ENCODE measurements at places on chromosomes 13 and 19. TPM values are rescaled to one million over a fixed set of nuclear protein-coding genes. Genes with fewer than 3 reads are reported as not detected.
A peak's percentile ranks its signal among the peaks of the same experiment; 100 is the strongest.

GRCh38 chr19:13284929-13285928 lies 135.0 kb downstream of the IER2 start:
- DNase-seq, result no peak

GRCh38 chr13:109694972-109695371 lies 91.4 kb downstream of the IRS2 start:
- DNase-seq, result no peak

- no peak for DNase-seq
These were observed 36.4 kb downstream of the ATP11A start for GRCh38 chr13:112726016-112726767.

DNA sequence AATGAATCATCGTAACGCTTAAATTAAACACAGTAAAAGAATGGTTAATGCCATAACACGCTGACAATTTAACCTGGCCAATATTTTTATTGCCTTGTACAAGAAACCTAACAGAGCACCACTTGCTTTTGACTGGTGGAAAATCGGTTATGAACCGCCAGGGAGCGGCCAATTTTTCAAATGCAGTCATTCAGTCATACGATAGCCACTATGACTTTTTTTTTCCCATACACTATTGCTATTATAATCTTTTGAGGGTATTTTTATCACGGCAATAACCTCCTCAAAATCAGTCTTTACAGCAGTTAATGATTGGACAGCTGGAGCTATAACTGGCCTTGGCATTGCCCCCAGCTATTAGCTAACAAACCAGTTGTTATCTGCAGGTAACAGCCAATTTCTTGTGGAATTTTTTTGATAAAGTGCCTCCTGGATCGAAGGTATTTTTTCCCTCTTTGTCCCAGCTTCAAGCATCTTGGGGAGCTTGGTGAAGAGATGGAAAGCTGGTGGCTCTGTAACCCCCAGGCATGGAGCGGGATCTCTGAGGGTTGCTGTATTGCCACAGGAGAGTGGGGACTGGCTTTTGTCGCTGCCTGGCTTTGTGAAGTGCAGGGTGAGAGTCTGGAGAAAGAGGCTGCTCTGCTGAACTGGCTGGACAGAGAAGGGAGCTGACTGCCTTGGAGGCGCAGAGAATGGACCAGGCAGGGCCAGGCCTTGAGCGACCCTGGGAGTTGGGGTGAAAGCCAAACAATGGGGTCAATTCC lies 198.4 kb upstream of the ZNF536 start:
- DNase-seq, result no peak

- no peak for DNase-seq
These were observed 3.6 kb downstream of the SEMA6B start for GRCh38 chr19:4555657-4556561.

DNA sequence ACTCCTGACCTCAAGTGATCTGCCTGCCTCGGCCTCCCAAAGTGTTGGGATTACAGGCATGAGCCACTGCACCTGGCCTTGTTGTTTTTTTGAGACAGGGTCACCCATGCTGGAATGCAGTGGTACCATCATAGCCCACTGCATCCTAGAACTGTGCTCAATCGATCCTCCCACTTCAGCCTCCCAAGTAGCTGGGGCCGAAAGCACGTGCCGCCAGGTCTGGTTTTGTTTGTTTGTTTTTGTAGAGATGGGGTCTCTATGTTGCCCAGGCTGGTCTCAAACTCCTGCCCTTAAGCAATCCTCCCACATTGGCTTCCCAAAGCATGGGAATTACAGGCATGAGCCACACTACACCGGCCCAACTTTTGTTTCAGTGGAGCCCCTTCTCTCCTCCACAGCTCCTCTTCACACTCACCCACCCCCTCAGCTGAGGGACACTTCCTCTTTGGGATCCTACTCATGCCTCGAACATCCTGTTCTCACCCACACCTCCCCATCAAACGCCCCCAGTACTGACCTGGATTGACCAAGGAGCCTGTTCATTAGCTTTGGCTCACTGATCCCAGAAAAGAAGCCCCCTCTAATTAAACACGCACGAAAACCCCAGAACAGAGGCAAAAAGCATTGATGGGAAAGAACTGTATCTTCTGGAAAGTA lies 12.8 kb upstream of the CERS4 start:
- no peak for DNase-seq

GRCh38 chr13:109024611-109025010 lies 395.2 kb downstream of the MYO16 start:
- no peak for DNase-seq

- no peak for DNase-seq
These were observed 14.6 kb downstream of the MBD3L1 start for GRCh38 chr19:8846819-8847218.

DNA sequence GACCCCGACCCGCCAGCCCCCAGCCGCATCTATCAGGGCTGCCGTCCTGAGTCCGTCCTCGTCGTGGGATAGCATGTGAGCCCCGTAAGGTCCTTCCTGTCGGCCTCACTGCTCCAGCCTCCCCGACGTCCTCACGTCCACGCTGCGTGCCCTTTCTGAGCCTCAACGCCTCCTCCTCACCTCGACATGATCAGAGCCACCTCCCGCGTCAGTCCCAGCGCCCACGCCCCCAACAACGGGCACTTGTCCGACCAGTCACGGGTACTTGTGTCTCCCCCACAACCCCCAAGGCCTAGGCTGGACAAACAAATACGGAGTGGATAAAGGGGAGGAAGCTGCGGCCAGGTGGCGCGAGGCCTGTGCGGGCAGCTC lies 665 bp downstream of the ZNF497 start:
- no peak for DNase-seq

GRCh38 chr13:76725211-76725610 lies 161.0 kb downstream of the KCTD12 start:
- peak; percentile 68 for DNase-seq

DNA sequence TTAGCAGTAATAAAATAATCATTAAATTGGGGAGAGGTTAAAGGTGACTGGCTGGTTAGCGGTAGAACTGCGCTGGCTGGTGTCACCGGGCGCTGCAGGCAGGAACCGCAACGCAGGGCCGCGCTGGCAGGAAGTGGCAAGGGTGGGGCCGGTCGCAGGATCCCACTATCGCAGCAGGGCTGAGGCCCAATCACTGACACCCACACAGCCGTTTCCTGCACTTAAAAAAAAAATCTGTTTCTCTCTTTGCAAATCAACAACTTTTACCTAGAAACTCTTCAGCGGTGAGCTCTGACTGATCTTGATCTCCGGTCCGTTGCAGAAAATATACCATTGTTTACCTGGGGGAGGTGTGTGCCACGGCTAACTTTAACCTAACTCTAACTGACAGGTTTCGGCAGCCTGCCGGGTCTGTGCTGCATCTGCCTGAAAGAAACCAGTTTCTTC lies 46.9 kb downstream of the KLF2 start:
- DNase-seq, result no peak

- DNase-seq, result peak; percentile 93
These were observed 31.2 kb downstream of the NLRP12 start for GRCh38 chr19:53792721-53793433.

DNA sequence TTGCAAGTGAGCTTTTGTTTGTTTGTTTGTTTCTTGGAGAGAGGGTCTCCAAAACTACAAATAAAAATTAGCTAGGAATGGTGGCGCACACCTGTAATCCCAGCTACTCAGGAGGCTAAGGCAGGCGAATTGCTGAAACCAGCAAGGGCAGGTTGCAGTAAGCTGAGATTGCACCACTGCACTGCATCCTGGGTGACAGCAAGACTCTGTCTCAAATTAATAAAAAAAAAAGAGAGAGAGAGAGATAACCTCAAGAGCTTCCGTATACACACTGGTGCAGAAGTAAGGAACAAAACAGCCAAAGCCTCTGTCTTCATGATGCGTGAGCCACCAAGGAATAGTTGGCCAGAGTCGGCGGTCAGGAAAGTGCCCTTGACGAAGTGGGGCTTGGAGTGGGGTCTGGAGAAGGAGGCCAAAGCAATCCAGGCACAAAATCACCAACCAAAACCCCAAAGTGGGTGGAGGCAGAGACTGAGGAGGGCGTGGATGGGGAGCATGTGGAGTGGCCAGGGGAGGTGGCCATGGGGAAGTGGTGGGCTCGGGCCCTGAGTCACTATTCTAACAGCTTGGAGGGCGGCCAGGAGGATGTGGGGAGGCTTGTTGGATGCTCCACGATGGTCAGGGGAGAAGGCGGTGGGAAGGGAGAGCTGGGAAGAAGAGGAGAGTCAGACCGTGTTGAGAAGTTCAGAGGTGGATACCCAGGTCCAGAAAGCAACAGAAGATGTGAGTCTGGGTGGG lies 21.2 kb upstream of the TOMM40 start:
- peak; percentile 55 for DNase-seq

GRCh38 chr19:51470966-51471365 lies 7.4 kb upstream of the CEACAM18 start:
- DNase-seq, result peak; percentile 14

- no peak for DNase-seq
These were observed 9.0 kb upstream of the TNFRSF19 start for GRCh38 chr13:23561261-23561660.

- peak; percentile 92 for DNase-seq
These were observed 6.2 kb downstream of the SULT2B1 start for GRCh38 chr19:48558018-48558684.

- DNase-seq, result no peak
These were observed 13.7 kb downstream of the EIF3K start for GRCh38 chr19:38632476-38633213.

DNA sequence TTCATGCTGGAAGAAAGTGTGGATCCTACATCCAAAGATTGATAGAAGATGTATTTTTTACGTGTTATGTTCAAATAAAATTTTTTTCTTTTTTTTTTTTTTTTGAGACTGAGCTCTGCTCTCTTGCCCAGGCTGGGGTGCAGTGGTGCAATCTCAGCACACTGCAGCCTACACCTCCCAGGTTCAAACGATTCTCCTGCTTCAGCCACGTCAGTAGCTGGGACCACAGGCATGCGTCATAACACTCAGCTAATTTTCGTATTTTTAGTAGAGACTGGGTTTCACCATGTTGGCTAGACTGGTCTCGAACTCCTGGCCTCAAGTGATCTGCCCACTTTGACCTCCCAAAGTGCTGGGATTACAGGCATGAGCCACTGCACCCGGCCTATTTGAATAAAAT lies 65.7 kb downstream of the KLF12 start:
- no peak for DNase-seq

GRCh38 chr19:51341976-51342580 lies at the start of gene VSIG10L:
VSIG10L (minus strand) TSS chr19:51342139; CDS start chr19:51342124, 15 bp downstream.
- DNase-seq, result no peak

Gene POSTN
- polyA plus RNA-seq, result 233 TPM

Gene PTOV1
- polyA plus RNA-seq, result 88.9 TPM

Gene ZNF154
- 2.6 TPM for polyA plus RNA-seq

Gene THSD1
- 11.5 TPM for polyA plus RNA-seq

Gene SH2D3A
- 0.18 TPM for polyA plus RNA-seq

Gene LSR
- 3.1 TPM for polyA plus RNA-seq

Gene FSD1
- polyA plus RNA-seq, result 5.8 TPM

Gene EFNA2
- not detected for polyA plus RNA-seq

Gene DCLK1
- 0.34 TPM for polyA plus RNA-seq

Gene NOVA2
- polyA plus RNA-seq, result not detected

Gene CYP2A6
- not detected for polyA plus RNA-seq

Gene ZNF793
- 2.4 TPM for polyA plus RNA-seq
